ENCODE measurements at places on chromosomes 3 and 15.

- DNase-seq: no peak
Observed at GRCh38 chr15:19987389-19988048, 554.1 kb downstream of the GOLGA6L6 start.

GRCh38 chr3:31541089-31541488, 8.4 kb downstream of the STT3B start:
- no peak for DNase-seq

DNA sequence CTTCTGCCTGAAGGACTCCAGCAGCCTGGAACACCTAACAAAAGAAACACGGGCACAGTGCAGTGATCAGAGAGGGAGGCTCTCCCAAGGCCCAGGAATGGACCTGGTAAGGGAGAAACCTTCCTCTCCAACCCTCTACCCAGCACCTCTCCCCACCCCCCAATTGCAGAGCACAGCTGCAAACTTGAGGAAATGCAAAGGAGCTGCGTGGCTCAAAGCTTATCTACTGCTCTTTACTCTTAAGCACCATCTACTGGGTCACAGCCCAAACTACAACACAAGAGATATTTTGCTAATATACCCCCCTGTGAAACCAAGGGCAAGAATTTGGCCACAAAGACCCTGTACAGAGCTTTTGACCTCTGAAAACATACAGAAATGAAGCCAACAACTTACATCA, 328.3 kb downstream of the OXSM start:
- no peak for DNase-seq

DNA sequence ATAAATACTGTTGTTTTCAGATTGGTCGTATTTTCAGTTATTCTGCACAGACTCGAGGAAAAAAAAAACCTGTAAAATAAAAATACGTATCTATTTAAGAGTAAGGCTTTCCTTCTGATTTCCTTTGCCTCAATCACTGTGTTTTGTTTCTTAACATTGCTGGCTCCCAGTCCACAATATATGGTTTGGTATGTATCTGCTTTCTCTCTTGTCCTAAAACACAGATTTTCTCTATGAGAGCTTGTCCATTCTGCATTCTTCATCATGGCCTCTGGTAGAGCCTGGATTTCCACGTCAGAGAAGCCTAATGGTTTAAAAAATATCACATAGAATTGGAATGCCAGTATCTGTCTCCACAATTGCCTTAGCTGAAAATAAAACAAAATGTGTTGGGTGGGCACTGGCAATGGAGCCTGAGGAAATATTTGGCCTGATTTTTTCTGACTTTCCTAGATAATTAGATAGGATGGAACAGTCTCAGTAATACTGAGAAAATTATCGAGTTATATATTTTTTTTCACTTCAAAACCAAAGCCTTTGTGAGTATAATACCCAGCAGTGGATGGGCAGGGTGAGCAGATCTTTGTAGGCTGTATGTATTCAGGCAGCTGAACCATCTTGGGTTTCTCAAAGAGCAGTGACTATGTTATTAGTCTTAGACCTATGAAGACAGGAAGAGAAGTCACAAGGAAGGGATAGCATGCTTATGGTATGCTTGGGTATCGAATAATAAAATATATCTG, 1.9 kb downstream of the CD200 start:
- DNase-seq: no peak

DNA sequence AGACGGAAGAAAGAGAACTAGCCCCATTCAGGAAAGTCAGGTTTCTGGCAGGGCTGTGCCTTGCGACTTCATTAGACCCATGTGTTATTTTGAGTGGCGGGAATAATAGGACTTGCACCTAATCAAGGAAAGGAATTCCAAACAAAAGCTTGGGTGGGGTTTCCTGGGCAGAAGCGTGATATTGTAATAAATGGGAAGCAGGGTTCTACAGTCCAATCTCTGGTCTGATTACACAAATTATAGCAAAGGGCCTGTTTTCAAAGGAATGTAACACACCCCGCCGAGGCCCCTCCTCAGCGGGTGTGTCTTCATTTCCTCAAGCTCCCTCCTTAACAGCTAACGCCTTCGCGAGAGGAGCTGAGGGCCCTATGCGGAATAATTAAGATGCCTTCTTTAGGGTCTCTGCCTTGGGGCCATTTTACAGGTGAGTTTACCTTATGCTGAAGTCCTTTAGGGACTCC, 396.0 kb upstream of the C2CD4B start:
- no peak for DNase-seq

DNA sequence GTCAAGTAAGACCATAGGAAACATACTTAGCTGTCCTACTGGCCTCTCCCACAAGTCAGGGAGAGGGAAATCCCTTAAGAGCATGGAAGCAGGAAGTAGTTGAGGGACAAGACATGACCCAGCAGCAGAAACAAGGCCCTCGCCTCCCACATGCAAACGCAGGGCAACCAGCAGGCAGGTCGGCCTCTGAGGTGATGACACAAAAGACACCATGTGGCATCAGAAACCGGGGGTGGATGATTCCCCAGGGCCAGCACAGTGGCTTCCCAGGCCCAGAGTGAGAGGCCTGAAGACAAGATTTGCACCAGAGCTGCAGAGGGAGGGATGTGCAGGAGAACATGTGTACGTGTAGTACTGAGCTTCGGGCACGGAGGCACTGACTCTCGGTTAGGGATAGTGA, 26.3 kb downstream of the PXYLP1 start:
- no peak for DNase-seq

- no peak for DNase-seq
Observed at GRCh38 chr3:171328419-171329082, 131.7 kb downstream of the TNIK start.

DNA sequence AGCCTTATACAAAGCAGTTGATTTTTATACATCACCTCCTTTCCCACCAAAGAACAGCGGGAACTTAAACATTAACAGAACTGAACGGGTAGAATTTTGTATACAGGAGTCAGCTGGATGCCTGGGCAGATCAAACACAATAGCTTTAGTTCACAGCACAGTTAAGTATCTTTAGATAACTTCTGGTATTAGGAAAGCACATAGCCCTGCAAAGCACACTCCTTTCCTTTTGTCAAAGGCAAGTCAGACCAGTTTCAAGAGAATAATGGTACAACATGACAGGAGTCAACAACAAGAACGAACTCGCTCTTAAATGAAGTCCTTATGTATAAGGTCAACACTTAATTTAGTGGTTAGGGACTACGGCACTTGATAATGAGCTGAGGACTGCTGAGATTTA, 26.3 kb downstream of the ABCC5 start:
- no peak for DNase-seq

DNA sequence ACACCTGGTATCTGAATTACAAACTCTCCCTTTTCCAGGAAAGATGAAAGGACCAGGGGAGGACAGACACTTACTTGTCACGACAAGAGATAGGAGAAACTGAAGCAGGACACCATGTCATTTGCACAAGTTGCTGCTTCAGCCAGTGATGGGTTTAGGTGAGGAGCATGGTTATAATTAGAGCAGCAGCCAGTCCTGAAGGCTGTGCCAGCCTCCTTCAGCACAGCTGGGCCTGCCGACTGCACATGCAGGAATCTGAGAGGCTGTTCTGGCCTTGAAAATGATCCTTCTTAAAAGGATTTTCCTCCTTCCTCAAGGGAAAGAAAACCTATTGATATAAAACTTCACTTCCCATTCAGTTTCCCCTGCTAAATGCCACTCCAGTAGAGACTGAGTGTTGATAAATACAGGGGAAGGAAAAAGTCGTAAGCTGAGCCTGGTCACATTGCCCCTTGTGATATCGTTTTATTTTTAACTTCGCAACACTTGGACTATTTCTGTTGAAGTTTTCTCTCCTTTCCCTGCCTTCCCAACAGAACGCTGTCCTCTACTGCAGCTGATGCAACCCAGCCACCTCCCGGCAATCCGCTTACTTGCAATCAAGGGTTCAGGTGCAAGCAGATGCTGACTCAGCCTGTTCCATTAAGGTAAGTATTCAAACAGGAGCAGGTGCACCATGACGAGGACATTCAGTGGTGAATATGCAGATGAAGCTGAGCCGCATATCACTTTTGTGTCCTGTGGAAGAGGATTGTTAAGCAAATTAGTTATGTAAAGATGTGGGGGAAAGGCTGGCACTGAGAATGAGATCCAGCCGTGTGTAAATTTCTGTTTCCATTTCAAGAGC, at the start of gene FBXO40:
Gene FBXO40 (plus strand): TSS at position 524 of the 847 bp plus-strand sequence. CDS start 27,197 bp downstream, outside the sequence.
- DNase-seq: no peak

DNA sequence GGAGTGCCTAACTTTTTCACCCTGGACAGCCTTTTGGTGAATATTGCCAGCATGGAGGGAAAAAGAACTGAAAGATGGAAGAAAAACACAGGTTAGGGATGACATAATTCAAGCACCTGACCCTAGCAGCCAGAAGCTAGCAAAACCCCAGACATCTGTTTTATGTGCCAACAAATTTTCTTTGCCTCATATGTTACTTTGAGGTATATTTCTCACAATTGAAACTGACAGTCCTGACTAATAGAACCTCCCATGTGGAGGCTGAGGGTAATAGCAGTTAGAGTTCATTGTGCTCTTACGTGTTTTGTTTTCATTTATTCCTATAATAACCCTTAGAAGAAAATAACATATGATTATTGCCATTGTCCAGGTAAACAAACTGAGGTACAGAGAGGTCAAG, 71.5 kb upstream of the SLC25A26 start:
- DNase-seq: no peak

GRCh38 chr3:195461594-195462307, 18.9 kb upstream of the ACAP2 start:
- DNase-seq: no peak

GRCh38 chr3:141292356-141293058, 60.9 kb downstream of the PXYLP1 start:
- no peak for DNase-seq

DNA sequence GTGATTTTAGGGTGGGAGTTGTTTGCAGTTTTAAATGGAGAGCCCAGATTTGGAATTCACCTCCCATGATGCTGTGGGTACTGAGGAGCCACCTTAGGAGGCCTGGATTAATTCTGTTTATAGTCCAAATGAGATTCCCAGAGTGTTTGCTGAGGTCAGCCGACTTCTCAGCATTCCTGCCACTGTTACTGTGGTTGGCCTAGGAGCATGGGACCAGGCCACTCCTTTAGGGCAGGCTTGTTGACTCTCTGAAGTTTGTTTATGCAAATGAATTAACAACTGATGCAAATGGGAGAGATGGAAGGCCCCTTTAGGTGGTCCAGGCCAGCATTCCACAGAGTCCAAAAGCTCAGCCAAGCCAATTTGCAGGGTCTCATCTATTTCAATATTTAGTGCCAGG, 46.1 kb downstream of the CACNA2D3 start:
- DNase-seq: no peak

GRCh38 chr3:102004561-102004960, 155.2 kb downstream of the NFKBIZ start:
- no peak for DNase-seq

- no peak for DNase-seq
Observed at GRCh38 chr3:71309886-71310285, 273.6 kb downstream of the FOXP1 start.

GRCh38 chr3:125594125-125594524, 1.2 kb downstream of the OSBPL11 start:
- no peak for DNase-seq

DNA sequence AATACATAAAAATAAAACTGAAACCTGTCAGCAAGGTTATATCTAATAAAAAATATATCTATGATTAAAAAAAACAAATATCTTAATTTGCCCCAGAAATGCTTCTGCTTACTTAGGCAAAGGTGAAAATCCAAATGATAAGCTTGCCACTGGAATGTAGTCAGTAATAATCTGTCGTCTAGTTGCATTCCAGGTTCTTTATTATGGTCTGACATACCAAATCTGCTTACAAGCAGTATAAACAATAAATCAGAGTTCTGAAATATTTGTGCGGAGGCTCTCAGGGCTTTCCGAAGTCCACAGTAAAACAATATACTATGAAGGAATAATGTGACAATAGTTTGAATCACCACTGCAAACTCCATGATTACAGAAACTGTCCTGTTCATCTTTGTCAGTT, 1133.5 kb downstream of the ROBO1 start:
- DNase-seq: no peak

DNA sequence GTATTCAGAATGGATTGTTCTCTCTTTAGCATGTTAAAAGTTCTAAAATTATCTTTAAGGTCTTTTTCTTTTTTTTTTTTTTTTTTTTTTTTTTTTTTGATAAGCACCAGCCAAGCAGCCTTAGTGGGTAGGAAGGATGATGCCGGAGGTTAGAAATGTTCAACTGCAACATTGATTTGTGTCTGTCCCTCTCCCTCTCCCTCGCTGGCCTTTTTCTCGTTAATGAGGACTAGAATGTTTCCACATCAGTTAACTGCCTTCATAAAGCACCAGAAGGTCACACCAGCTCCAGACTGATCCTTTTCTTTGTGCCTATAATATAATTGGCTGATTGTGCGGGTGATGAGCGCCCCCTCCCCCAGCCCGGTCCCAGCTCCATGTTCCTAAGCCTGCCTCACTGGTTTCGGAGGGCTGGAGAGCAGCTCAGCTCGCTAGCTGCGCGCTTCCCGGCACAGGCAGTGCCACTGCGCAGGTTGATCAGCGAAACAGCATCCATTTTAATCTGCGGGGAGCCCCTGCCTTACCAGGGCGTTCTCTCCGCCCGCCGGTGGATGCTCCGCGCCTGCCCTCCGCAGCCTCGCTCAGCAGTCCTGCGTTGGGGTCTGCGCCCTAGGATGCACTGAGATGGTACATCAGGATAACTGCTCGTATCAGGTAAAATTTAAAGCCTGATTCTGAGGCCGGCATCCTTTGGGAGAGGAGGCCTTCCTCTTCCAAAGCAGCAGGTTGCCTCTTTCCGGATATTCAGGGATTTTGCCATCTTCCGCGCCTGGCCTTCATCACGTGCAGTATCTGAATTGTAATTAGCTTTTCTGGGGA, 148.9 kb upstream of the IL12A start:
- peak; percentile 19 for DNase-seq

- DNase-seq: no peak
Observed at GRCh38 chr3:47002171-47003055, 22.9 kb downstream of the NBEAL2 start.

GRCh38 chr3:23455775-23456174, 252.6 kb downstream of the UBE2E2 start:
- DNase-seq: no peak

DNA sequence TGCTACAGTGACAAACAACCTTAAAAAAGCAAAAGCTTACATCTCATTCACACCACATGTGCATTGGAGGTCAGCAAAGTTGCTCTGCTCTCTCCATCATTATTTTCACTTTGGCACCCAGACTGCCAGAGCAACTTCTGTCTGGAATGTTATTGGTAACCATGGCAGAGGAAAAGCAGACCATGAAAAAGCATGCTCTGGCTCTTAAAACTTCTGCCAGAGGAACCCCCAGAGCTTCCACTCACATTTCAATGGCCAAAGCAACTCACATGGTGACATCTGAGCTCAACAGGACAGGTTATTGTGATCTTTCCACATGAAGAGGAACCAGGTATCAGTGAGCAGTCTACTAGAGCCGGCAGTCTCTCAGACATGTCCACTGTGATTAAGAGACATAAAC, 21.9 kb upstream of the FRMD5 start:
- no peak for DNase-seq

GRCh38 chr3:129014148-129014547, 13.0 kb downstream of the EFCC1 start:
- no peak for DNase-seq

GRCh38 chr3:52527732-52528585, 5.7 kb downstream of the NT5DC2 start:
- DNase-seq: no peak
